BJ (cell line): ENCODE measurements at places on chromosomes 2 and 18. TPM values are rescaled to one million over a fixed set of nuclear protein-coding genes. Genes with fewer than 3 reads are reported as not detected.

GRCh38 chr2:65026154-65026553, 30.1 kb upstream of the CEP68 start:
- no peak for DNase-seq

KCNF1 gene
- polyA plus RNA-seq: not detected in 2 replicates

MREG gene
- polyA plus RNA-seq: 1.1 and 1.7 TPM in 2 replicates

GRCh38 chr2:172955587-172955986, 120.1 kb upstream of the MAP3K20 start:
- DNase-seq: no peak

CCDC68 gene
- 0.34 and 0.40 TPM in 2 replicates for polyA plus RNA-seq

CNGA3 gene
- not detected in 2 replicates for polyA plus RNA-seq

GRCh38 chr18:10402871-10403559, 51.4 kb upstream of the APCDD1 start:
- no peak for DNase-seq
